ENCODE measurements at places on chromosomes 16 and 17.

GRCh38 chr17:60322056-60322387, 69.9 kb downstream of the USP32 start:
- DNase-seq: no peak

GRCh38 chr17:37344519-37344918, 31.3 kb upstream of the C17orf78 start:
- no peak for DNase-seq

DNA sequence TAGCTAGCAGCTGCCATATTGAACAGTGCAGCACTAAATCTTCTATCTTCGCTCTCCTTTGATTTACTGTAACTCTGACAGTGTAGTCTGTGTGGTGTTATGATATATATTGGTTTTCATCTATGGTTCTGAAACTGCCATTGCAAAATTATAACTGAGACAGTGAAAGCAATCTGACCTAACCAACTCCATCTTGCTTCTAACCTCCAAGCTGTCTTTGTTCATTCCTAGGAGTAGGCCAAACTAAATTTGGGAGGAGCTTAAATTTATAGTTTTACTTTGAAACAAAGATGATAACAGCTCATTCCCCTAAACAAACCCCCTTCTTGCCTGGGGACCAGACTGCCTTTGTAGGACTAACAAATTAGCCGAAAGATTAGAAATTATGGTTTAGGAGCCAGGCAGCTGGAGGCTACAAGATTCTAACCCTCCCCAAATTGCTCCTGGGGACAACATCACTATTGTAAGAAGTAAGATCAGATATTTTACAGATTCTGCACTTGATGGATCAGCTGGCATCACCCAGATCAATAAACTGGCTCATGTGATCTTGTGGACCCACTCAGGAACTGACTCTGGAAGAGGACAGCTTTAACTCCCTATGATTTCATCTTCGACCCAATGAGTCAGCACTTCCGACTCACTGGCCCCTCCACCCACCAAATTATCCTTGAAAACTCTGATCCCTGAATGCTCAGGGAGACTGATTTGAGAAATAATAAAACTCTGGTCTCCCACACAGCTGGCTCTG, 47.0 kb upstream of the FBXO47 start:
- DNase-seq: no peak

DNA sequence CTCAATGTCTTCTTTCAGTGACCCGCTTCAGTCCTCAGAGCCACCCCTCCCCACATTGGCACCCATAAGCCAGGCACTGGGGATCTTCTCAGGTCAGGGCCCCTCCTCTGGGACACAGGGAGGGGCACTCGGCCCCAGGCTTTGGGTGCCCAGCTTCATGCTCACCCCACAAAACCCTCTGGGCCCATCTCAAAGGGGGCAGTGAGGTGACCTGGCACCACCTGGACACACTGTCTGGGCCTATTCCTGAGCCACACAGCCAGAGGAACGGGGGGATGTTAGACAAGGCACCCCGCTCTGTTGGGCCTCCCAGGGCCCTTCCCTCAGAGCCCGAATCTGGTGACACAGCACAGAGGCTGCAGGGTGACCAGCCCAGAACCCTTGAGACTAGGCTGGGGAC, 36.1 kb downstream of the TNFRSF13B start:
- no peak for DNase-seq

DNA sequence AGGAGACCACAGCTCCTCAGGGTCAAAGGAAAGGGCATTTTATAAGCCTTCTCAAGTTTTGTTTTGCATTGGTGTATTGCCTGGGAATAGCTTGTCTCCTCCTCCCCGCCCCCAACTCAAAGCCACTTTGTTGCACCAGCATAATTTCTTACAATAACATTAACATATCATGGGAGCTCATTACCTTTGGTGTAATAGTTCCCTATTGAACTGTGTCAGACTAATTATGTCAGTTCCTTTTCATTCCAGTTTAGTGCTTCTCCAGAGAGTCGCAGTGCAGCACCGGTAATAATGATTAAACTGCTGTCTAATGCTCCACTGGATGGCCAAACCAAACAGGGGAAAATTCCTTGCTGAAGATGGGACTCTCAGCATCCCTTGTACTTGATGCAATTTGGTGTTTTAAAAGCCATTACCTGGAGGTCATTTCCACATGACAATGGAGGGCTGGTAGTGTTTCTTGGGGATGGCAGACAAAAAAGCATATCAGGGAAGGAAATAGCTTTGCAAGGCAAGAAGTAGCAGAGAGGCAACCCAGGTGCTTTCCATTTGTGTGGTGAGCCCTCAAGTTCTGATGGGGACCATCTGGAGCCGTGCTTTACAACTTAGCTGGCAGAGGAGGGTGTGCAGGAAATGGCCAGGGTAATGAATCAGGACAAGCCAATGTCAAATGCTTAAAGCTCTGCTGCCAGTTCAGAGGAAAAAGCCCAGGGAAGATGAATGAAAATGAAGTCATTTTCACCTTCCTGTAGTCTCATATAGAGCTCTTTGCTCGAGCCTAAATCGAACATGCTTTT, 91.5 kb upstream of the NLRP1 start:
- no peak for DNase-seq

DNA sequence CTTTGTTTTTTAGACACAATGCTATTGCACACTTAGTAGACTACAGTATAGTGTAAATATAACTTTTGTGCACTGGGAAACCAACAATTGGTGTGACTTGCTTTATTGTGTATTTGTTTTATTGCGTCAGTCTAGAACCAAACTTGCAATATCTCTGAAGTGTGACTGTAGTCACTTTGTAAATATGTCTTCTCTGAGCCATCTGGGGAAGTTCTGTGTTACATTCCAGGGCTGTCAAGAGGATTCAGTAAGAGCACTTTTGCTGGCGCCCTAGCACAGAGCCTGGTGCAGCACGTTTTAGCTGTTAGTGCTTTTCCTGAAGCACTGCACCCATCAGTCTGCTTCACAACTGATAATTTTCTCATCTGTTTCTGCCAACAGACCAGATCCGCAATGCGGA, 73.2 kb downstream of the NT5M start:
- DNase-seq: no peak

DNA sequence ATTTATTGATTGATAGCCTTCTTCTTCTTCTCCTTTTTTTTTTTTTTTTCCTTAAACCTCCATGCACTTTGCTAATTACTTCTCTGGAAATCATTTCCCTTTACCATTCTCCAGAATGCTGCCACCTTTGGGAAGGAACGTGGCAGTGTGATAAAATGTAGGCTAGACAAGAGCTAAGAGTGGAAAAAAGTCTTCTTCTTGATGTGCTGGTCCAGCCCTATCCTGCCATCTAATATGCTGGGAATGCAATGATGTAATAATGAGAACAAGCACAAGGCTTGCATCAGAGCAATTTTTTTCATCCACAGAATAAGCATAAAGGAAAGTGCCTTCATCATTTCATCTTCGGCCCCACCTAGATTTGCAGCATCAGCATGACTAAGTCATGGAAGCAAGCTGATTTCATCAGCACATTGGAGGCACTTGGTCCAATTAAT, 128.7 kb upstream of the ZFHX3 start:
- no peak for DNase-seq

DNA sequence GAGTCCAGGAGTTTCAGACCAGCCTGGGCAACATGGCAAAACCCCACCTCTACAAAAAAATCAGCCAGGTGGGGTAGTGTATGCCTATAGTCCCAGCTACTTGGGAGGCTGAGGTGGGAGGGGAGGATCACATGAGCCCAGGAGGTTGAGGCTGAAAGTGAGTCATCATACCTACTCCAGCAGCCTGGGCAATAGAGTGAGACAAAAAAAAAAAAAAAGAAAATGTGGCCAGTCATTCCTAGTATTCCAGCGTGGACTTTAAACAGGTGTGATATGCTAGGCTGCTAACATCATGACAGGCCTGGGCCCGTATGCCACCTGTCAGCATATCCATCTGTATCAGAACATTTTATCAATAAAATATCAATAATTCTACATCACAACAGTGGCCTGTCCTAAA, 143.3 kb downstream of the AATF start:
- DNase-seq: no peak

- DNase-seq: no peak
Measured at GRCh38 chr17:9676084-9676483, 30.8 kb downstream of the USP43 start.

DNA sequence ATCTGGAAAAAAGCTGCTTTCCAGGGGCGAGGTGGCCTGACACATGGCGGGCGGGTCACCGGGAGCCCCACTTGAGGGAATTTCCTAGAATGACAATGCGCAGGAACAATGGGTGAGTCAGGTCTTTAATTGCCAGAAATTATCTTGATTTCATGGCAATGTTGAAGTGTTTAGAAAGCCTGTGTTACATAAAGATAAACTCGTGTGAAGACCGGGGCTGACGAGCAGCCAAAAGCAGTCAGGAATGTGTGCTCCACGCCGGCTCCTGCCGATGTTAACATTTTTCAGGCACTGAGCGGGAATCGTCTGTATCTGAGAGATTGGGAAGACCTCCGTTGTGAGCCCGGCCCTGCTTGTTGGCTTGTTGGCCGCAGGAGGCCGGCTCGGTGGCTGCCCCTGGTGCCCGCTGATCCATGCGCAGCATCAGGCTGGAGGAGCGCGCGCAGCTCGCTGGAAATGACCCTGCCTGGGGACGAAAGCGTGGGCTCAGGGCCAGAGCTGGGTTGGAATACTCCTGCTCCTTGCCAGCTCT, 353.1 kb downstream of the FOXL1 start:
- no peak for DNase-seq

GRCh38 chr16:65032387-65032786, 89.5 kb downstream of the CDH11 start:
- DNase-seq: no peak

- DNase-seq: no peak
Measured at GRCh38 chr17:82922646-82923045, 82.8 kb upstream of the ZNF750 start.

DNA sequence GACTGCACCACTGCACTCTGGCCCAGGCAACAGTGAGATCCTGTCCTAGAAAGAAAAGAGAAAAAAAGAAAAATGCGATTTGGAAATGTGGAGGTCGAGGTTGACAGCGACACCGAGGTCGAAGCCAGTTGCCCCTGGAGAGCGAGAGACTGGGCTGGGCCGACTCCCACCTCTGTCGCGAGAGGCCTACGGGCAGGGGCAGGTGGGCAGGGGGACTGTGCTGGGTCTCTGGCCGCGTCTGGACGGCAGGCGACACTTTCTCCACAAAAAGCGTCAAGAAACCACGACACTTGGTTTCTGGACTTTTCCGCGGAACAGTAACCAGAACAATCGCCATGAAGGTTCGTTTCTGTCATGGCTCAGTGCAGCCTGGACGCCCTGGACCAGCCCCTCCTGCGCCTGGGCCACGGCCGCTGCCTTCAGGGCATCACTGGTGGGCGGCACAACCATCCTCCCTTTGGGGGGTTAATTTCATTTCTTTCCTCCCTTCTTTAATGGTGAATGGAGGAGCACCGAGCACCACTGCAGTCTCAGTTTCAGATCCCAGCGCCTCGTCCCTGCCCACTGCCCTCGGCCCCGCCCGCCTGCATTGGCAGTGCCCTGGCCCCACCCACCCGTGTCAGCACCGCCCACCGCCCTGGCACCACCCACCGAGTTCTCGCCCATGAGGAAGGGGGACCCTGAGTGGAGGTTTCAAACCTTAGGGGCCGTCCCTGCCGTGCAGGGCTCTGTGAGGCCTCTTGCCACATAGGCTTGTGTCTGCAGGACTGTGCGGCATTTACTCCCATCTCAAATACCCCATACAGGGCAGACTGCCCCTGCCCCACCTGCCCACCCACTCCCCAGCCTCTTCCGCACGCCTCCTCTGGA, 18.5 kb upstream of the CDH15 start:
- no peak for DNase-seq

DNA sequence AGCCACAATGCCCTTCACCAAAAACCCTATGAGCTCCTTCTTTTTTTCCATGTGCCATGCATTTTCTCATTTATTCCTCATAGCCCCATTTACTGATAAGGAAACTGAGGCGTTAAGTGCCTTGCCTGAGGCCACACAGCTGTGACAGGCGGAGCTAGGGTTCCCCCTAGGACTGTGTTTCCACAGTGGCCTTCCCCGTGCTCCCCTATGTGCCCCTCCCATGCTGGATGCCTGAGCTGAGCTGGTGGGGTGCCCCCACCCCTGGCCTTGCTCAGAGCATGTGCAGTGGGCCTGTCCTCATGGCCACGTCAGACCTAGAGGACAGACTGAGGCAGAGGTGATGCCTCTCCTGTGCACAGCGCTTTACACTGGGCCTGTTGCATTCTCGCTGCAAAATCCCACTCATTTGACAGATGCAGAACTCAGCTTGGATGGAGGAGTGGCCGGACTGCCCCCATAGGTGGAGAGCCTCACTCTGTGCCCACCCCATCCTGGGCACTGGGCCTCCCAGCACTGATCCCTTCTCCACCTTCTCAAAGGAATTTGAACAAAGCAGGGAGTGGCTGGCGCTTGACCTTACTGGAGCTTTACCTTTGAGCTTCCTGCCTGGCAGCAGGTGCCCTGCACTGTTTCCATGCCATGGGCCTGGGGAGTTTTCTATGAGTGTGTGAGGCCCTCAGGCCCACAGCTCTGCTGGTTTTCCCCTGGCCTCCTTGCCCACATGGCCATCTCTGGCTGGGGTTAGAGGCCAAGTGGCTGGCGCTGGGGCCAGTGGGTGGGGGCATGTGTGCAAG, 2.6 kb downstream of the MAP2K3 start:
- DNase-seq: no peak

- DNase-seq: no peak
Measured at GRCh38 chr17:69818467-69818866, 256.6 kb upstream of the KCNJ16 start.

DNA sequence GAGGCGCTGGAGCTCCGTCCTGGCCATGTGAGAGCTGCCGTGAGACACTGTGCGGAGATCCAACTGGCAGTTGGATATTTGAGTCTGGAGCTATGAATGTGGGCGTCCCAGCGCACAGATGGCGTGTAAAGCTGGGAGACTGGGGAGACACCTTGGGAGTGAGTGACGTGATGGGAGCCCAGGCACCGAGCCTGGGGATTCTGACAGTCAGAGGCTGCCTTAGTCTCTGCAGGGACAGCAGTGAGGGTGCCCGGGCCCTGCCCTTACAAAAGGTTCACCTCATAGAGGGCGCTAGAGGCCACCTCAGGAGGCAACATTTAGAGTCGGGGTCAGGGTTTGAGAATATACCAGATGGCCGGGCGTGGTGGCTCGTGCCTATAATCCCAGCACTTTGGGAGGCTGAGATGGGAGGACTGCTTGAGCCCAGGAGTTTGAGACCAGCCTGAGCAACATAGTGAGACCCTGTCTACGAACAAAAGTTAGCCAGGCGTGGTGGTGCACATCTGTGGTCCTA, 194.1 kb upstream of the GSE1 start:
- no peak for DNase-seq

- DNase-seq: no peak
Measured at GRCh38 chr17:9905902-9906301, 831 bp upstream of the RCVRN start.

Measured in GDM1 (cell line).